C1 segment of cervical spinal cord (tissue), 14 donors: ENCODE measurements at places on chromosomes 16 and 17.

- DNase-seq, result no peak
Measured at GRCh38 chr17:68657166-68657565, 56.0 kb upstream of the FAM20A start.

- no peak for DNase-seq
Measured at GRCh38 chr17:36979565-36979941, 30.8 kb downstream of the AATF start.

GRCh38 chr16:87210894-87211293, 106.3 kb downstream of the C16orf95 start:
- DNase-seq, result no peak

- no peak for DNase-seq
Measured at GRCh38 chr17:35893751-35894150, 13.6 kb upstream of the CCL5 start.
